ENCODE measurements at places on chromosomes 6 and 20.

DNA sequence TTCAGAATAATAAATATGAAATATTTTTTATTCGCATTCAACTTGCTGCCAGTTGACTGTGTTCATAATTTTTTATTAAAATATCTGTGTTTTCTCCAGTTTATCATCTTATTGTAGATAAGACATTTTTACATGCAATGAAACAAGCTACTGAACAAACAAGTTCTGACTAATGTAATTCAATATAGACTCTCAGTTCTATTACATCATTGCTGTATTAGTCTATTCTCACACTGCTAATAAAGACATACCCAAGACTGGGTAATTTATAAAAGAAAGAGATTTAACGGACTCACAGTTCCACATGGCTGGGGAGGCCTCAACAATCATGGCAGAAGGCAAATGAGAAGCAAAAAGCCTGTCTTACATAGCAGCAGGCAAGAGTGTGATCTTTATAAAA lies 1357.7 kb upstream of the CITED2 start:
- no peak for ATAC-seq

GRCh38 chr6:14025160-14025559 lies 92.4 kb upstream of the CD83 start:
- peak; percentile 59 for ATAC-seq

- ATAC-seq: no peak
These were observed at the start of gene MUCL3 for GRCh38 chr6:30940361-30940986. Gene MUCL3, plus strand, starts transcription at chr6:30940973. Its CDS starts 27 bp downstream, at chr6:30941000.

GRCh38 chr6:146277142-146277541 lies 248.3 kb downstream of the GRM1 start:
- ATAC-seq: no peak

DNA sequence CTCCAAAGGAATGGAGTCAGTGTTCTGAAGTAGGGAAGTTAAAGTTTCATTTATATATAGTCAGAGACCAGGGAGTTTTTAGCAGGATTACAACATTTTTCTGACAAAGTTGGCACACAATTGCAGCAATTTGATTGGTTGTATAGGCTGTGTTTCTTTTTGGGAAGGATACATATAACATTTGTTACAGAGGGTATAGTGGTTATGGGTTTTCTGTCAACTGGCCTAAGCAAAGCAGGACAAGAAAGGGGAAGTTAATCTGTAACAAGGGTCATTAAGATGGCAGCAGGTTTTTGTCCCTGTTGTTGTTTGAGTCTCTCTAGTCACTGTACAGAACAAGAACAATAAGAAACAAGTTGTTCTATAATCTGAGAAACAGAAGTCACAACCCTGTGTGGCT lies 41.4 kb downstream of the TPD52L1 start:
- ATAC-seq: no peak

DNA sequence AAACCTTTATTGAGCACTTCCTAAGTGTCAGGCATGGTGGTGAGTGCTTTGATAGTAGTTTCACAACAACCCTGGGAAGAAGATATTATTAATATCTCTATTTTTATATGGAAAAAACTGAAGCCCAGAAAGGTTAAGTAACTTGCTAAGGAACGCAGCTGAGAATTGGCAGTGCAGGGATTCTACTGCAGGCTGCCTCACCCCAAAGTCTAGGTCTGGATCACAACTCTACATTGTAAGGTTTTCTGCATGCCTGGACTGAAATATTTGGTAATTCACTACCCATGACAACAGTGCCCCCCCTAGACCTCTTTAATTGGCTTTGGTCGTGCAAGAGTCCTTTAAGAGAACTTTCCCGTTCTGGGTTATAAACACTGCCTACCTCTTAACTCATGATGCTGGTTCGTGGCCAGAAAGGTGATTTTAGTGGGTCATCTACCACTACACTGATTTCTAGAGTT lies 67.1 kb upstream of the KCNQ5 start:
- no peak for ATAC-seq

GRCh38 chr6:152094276-152094675 lies 286.8 kb downstream of the ESR1 start:
- ATAC-seq: no peak

- no peak for ATAC-seq
These were observed 68.5 kb downstream of the EYA2 start for GRCh38 chr20:46963196-46963529.

GRCh38 chr20:52800734-52801627 lies 171.2 kb upstream of the TSHZ2 start:
- no peak for ATAC-seq

DNA sequence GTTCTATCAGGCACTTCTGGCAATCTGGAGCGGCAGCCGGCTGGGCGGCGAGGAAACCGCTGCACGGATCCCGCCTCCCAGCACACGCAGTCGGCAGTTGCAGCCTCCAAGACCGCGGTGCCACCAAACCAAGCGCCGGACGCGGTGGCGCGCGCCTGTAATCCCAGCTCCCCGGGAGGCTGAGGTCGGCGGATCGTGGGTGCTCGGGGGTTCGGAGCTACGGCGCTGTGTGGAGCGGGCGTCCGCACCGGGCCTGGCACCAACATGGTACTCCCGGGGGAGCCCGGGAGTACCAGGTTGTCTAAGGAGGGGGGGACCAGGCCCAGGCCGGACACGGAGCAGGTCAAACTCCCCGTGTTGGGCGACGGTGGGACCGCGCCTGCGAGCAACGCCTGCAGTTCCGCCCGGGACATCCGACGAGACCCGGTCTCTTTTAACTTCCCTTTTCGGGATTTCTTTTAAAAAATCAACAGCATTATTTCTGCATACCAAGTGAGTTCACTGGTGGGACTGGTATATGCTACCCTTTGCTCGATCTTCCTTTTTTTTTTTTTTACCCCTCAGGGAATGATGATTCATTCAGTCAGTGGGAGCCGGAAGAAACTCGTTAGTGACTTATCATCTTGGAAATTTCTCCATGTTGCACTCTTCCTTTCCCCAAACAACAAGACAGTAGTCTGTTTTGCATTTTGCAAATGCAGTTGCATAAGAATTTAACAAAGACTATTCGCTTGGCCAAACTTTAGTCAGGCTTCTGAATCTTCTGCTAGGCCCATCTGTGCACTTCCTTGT lies 27.6 kb downstream of the ZNF311 start:
- ATAC-seq: no peak

DNA sequence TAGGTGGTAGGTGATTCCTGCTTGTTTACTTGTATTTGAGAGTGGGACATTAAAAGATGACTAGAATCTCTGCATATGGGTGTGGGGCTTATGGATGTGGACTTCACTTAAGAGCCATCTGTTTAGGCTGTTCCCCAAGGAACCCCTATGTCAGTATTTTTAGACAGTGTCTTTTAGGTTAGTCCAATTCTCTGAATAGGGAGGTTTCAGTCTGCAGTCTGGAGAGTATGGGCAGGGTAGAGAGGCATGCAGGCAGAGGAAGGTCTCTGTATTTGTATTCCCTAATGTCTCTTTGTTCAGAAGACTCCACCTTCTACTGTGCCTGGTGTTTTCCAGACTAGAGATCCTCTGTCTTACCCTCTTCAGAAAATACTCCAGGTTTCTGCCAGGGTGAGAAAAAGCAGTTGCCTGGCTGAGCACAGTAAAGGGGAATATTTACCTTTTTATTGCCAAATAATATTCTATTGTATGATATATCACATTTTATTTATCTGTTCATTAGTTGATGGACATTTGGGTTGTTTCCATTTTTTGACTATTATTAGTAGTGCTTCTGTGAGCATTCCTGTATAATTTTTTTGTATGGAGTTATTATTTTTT lies 19.1 kb downstream of the SLX4IP start:
- ATAC-seq: no peak

- no peak for ATAC-seq
These were observed 3.2 kb downstream of the TAP2 start for GRCh38 chr6:32835167-32835893.

DNA sequence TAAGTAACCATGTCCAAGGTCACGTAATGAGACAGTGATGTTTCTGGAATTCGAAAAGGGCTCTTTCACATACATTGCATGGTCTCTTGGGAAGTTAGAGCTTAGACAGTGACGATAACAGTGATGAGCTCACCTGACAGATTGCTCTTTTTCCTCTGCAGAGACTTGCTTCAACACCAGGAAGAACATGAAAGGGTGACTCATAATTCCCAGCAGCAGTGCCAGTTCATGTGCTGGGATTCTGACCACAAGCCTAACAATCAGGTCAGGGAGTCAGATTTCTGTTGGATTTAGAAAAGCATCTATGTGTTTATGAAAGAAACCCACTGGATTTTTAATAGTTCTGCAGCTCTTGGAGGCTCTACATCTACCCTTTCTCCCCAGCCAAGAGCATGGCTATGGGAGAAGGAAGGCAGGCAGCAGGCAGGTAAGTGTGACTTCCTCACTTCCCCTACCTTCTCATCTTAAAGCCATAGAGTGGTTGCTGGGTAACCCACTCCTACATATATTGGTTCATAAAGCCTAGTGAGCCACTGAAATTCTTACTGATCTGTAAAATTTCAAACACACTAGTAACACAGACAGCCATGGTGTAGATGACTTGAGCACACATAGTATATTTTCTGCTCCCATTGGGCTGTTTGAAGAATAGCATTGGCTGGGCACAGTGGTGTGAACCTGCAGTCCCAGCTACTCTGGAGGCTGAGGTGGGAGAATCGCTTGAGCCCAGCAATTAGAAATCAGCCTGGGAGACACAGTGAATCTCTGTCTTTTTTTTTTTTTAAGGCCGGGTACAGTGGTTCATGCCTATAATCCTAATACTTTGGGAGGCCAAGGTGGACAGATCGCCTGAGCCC lies 44.4 kb upstream of the LOC128125822 start:
- ATAC-seq: no peak

Data from activated CD4-positive, CD25-positive, alpha-beta regulatory T cell treated with anti-CD3 and anti-CD28 coated beads, Interleukin-2, amount 50 U/mL, for 24 hours (primary cell).